ENCODE measurements at places on chromosomes 12 and 14.
A peak's percentile ranks its signal among the peaks of the same experiment; 100 is the strongest.

DNA sequence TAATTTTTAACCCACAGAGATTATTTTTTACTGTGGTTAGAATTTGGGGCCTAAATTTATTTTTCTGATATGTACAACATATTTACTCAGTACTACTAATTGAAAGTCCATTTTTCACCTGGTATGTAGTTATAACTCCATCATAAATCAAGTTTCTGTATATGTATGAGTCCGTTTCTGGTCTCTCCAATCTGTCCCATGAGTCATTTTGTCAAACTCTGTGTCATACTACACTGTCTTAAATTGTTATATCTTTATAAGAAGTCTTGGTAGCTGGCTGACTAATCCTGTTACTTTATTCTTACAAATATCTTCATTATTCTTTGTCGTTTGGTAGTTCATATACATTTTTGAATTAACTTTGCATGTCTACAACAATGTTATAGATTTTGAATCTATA lies 344.0 kb downstream of the PDZRN4 start:
- DNase-seq = no peak

DNA sequence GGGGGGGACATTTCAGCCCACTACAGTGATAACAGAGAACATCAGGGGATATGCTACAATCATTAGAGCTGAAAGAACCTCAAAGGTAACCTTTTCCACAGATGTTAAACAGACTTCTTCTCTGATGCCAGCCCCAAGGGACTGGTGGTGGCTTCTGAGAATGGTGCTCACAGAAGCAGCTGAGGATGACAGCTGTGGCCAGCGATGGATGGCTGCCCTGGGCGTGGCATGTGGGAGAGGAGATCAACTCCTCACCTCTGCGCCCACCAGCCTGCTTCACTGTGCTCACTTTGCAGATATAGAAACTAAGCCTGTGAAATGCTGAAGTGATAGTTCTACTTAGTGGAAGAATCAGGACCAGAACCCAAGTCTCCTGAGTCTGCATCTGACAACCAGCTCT lies 33.0 kb downstream of the FOXN3 start:
- no peak for DNase-seq

DNA sequence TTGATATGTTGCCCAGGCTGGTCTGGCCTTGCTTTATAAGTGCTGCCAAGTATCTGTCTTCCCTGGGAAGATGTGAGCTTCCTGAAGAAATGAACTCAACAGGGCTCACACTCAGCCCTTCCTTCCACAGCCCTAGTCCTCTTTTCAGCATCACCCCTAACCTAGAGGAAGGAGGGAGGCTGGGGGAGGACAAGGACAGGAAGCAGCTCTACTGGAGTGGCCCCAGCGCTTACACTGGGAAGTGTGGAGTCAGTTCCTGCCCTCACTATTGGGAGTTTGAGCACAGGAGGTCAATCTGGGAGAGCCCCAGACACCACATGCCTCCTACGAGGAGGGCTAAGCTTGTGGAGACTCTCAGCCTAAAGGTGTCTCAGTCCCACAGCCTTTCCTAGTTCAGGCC lies 16.8 kb downstream of the GALNT6 start:
- DNase-seq = no peak

GRCh38 chr12:103540319-103540718 lies 44.6 kb upstream of the C12orf42 start:
- no peak for DNase-seq

- no peak for DNase-seq
Measured at GRCh38 chr12:115374480-115375185, 690.7 kb upstream of the TBX3 start.

GRCh38 chr12:127165567-127166392 lies 1101.2 kb upstream of the TMEM132C start:
- DNase-seq = peak; percentile 75

GRCh38 chr12:69966839-69967238 lies 141.8 kb downstream of the MYRFL start:
- no peak for DNase-seq

DNA sequence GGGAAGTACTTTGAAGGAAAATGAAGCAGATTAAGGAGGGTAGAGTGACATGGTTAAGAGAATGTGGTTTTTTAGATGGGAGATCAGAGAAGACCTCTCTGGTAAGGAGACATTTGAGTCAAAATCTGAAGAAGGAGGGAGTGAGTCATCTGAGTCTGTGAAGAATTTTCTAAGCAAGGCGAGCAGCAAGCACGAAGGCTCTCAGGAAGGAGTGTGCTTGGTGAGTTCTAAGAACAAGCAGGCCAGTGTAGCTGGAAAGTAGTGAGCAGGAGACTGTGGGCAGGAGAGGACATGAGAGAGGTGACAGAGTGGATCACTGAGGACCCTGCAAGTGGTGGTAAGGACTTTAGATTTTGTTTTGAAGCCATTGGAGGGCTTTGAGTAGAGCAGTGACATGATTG lies 76.3 kb upstream of the FUT8 start:
- DNase-seq = peak; percentile 8

DNA sequence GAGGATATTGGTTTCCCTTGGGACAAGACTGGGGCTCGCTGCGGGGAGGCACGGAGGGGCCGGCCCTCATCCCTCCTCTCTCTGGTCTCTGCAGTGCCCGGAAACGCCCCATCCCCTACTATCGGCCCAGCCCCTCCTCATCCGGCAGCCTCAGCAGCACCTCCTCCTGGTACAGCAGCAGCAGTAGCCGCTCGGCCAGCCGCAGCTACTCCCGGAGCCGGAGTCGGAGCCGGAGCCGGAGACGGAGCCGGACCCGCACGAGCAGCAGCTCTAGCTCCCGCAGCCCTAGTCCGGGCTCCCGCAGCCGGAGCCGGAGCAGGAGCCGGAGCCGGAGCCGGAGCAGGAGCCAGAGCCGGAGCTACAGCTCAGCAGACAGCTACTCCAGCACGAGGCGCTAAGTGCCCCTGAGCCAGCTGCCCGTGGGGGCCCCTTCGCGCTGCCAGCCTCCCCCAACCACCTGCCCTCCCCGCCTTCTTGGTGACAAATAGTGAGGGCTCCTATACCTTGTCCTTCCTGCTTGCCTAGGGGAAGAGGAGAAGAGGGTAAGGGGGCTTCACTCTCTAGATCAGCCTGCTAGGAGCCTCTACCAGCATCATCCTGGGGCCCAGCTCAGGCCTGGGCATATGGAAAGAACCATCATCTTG lies 22.2 kb upstream of the HSPB8 start:
- no peak for DNase-seq

GRCh38 chr12:6288235-6288634 lies 22.2 kb upstream of the PLEKHG6 start:
- no peak for DNase-seq

GRCh38 chr14:98198385-98198784 lies 1073.6 kb downstream of the BCL11B start:
- no peak for DNase-seq

- no peak for DNase-seq
Measured at GRCh38 chr14:44529026-44529425, 21.9 kb upstream of the FSCB start.

DNA sequence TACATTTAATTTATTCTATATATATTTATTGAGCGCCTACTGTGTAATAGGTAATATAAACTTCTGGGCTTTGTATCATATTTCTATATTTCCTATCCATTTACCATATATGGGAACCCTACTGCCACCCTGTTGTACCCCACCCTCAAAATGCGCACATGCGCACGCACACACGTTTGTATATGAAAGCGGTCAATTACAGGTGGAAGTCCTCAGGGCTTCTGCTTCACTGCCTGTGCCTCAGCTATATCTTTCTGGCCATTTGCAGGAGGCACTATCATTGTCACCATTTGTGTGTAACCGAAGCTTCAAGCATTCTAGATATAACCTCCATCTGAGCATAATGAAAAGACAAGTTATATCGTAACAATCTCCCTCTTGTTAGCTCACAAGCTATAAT lies 31.3 kb upstream of the KCNMB4 start:
- no peak for DNase-seq

DNA sequence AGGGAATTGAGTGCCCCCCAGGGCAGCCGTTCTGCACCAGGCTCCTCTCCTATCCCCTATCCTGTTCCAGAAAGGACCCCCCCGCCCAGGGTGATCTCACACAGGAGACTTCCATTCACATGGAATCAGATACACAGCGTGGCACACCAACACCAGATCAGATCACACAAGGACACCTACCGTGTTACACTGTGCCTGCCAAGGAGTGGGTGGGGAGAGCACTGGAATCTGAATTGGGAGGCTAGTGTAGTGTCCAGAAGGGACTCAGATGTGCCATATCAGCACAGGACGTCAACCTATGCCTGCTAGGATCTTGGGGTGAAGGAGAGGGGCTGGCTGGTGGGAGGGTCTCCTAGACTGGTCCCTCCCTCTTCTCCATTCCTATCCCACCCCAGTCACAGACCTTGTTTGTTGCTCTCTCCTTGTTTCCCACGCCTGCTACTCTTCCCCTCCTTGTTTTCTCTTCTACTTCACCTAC lies 2.3 kb downstream of the PTMS start:
- DNase-seq = no peak

DNA sequence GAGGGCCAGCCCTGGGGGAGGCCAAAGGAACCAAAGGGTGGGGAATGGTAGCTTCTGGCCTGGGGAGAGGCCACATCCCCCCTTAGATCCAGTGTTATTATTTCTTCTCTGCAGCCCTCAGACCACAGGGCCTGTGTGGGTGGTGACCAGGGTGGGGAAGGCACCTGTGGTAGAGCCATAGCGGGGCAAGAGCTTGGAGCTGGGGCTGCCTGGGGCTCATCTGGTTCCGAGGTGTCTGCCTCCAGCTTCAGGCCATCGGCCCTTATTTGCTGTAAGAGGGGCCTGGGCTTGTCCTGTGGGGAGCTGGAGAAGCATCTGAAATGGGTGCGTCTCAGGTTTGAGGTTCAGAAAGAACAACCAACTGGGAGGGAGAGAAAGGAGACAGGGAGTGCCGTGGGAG lies 2.1 kb upstream of the B3GNT4 start:
- no peak for DNase-seq

GRCh38 chr12:16359512-16360491 lies 12.4 kb downstream of the MGST1 start:
- no peak for DNase-seq

DNA sequence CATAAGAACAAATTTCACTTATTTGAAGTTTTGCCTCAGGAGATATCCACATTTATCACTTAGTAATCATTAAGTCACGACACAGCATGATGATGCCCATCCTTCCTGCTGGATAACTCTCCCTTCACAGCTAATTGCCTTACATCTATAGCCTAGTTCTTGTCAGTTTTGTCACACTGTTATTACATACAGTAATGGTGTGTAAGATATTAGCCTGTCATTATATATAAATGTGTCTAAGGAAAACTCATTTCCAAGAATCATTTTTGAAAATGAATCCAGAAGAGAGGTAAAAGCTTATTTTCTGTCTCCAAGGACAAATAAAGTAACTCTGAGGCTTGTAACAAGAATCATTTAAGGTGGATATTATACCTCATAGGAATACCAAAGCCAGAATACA lies 193.2 kb upstream of the ARID2 start:
- no peak for DNase-seq

GRCh38 chr12:59075141-59075540 lies 154.8 kb upstream of the LRIG3 start:
- DNase-seq = no peak

DNA sequence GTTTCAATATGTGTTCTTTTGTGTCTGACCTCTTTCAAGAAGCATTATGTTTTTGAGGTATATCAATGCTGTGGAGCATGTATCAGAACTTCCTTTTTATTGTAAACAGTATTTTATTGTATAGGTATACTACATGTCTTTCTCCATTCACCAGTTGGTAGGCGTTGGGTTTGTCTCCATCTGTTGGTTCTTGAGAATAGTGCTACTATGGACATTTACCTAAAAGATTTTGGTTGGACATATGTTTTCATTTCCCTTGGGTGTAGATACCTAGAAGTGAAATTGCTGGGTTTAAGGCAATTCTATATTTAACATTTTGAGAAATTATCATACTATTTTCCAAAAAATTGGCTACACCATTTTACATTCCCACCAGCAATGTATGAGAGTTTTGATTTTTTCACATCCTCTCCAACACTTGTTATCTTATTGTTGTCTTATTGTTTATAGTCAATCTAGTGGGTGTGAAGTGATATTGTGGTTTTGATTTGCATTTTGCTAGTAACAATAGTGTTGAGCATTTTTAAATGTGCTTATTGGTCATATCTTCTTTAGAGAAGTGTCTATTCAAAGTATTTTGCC lies 409.2 kb downstream of the IPO8 start:
- no peak for DNase-seq

- DNase-seq = no peak
Measured at GRCh38 chr14:74402401-74403251, 23.4 kb downstream of the SYNDIG1L start.

DNA sequence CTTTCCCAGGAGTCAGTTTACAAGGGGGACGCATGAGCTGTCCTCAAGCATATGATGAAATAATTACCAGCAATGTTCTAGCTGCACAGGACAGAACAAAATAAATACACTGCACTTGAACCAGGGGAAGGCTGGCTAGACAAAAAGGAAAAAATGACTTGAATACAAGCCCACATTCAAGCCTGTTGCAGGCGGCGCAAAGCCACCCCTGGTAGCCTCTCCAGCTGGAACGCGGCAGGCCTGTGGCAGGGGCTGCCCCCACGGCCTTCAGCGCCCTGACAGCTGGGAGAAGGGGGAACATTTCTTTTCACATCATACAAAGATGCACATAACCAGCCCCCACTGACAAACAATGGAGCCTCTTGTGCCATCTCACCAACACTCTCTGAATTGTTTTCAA lies 57.1 kb downstream of the TRAFD1 start:
- DNase-seq = no peak

GRCh38 chr12:131826097-131826928 lies 1.9 kb upstream of the MMP17 start:
- DNase-seq = no peak

- DNase-seq = no peak
Measured at GRCh38 chr12:49537752-49538509, 899 bp upstream of the KCNH3 start.

DNA sequence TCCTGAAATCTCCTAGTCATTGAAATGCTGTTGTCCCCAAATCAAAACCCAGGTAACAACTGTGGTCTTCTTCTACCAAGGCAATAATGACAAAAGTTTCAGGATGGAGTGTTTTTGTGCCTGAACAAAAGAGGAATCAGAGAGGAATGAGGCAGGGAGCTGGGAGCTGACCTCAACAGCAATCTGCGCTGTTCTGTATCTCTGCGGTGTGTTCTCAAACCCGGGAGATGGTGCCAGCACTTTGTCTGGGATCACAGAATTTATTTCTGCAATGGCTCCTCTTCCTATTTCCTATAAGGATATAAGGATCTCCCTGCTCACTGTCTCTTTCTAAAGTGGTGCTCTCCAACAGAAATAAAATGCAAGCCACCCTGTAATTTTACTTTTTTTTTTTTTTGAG lies 449 bp upstream of the GLT8D2 start:
- no peak for DNase-seq

- DNase-seq = no peak
Measured at GRCh38 chr12:131375972-131376345, 334.9 kb upstream of the SFSWAP start.

GRCh38 chr14:81133400-81133799 lies 87.4 kb downstream of the GTF2A1 start:
- no peak for DNase-seq

GRCh38 chr12:42967850-42968249 lies 378.3 kb upstream of the PRICKLE1 start:
- no peak for DNase-seq

DNA sequence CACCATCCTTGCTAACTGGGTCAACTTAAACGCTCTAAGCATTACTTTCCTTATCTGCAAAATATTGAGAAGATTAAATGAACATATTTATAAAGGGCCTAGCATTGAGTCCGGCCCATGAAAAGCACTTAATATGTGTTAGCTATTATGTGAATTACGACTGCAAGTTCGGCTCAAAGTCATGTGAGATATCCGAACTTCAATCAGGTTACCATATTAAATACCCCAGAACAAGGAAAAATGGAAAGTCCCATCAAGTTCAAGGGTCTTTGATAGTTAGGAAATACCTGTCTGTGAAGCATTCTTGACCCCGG lies 487 bp upstream of the NRDE2 start:
- DNase-seq = no peak
